Activated CD8-positive, alpha-beta memory T cell treated with anti-CD3 and anti-CD28 coated beads for 1 hour (primary cell): ENCODE measurements at places on chromosomes 2 and 18.

DNA sequence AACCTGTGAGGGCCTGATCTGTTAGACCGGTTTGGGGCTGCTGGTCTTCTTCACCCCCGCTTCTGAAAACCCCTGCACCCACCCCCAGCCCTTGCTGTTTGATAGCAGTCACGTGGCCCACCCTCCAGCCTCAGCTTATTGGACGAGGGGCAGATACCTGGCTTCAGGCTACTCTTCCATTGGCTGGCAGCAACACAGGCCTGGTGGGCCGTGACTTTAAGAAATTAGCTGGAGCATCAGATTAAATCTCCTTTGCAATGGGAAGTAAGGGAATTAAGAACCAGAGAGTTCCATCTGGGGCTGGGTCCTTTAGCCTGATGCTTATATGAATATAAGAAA lies 107.3 kb downstream of the KLHL29 start:
- no peak for DNase-seq

DNA sequence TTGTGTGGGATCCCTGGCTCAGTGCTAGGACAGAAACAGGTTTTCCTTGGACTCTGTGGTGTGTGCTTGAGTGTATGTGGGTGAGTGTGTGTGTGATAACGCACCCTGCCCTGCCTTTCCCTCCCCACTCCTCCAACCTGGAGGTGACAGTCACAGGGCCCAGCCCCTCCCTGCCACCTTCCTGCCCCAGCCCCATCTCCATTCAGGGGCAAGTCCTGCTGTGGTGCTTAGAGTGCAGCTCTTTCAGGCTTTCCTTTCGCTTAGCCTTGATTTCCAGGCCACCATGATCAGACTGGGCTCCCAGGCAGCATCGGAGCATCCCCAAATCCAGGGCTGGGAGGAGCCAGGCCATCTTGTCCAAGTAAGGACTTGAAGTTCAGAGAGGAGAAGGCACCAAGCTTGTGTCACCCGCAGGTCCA lies 185.2 kb downstream of the ZFP36L2 start:
- DNase-seq: no peak

- no peak for DNase-seq
Observed at GRCh38 chr2:10575609-10576280, 114.0 kb downstream of the NOL10 start.

DNA sequence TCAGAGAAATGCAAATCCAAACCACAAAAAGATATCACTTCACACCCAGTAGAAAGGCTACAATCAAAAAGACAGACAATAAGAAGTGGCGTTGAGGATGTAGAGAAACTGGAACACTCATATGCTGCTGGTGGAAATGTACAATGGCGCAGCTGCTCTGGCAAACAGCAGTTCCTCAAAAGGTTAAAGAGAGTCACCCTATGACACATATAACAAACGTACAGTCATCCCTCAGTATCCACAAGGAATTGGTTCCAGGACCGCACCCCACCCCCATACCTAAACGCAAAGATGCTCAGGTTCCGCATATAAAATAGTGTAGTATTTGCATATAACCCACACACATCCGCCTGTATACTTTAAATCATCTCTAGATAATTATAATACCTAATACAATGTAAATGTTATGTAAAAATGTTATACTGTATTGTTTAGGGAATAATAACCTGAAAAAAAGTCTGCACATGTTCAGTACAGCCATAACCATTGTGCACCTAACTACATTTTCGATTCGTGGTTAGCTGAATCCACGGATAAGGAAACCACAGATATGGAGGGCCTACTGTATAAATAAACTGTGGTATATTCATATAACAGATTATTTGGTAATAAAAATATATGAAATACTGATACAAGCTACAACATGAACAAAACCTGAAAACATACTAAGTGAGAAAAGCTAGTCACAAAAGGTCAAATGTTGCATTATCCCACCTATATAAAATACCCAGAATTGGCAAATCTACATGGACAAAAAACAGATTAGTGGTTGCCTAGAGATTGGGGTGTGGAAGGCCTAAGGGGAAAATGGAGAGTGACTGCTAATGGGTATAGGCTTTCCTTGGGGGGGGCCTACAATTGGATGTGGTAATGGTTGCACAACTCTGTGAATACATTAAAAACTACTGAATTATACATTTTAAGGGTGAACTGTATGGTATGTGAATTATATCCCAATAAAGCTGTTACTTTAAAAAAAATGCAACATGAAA lies 37.5 kb downstream of the UXS1 start:
- no peak for DNase-seq

DNA sequence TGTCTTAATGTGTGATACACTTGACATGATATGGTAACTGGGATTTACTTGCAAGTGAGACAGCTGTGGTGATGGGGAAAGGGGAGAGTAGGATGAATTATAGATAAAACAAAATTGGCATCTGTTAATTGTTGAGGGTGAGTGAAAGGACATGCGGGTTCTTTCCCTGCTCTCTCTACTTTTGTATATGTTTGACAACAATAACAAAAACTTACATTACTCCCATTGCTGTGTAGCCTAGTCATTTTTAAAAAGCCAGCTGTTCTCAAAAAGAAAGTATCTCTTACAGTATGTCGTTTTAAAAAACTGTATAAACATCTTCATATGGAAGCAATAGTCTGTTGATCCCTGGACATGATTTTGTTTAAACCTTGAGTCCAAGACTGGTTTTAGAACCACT lies 117.6 kb downstream of the MYO1B start:
- DNase-seq: no peak

- no peak for DNase-seq
Observed at GRCh38 chr18:27135504-27136207, 49.5 kb downstream of the CHST9 start.

DNA sequence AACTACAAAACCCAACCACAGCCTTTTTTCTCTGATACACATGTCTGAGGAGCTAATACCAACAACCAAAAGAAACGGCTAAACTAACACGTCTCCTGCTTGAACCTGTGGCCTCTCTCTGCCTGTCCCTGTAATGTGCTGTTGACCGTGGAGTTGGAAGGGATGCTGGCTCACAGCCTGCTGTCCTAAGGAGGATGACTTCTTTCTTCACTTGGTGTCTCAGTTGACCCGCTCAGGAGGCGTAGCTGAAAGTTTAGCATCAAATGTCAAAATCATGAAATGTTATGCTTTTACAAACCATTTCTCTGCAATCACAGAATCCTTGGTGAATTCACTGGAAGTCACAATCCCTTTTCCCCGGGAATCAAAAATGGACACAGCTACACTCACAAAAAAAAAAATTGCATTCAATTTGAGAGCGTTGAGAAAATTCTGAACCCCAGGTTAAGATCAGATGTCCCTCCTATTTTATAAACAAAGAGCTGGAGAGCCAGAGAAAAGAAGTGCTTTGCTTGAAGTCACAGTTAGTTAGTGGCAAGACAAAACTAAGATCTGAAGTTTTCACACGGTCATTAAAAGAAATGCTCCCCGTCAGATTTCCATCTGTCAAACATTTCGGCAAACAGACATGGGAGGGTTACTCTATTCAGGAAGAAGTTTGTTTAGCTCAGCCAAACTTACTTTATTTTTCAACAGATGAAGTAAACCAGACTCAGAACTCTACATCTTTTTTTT lies 74.3 kb downstream of the IRS1 start:
- DNase-seq: no peak

- DNase-seq: no peak
Observed at GRCh38 chr2:206736935-206737334, 18.7 kb upstream of the DYTN start.
